Hematopoietic multipotent progenitor cell treated with erythropoietin and hydrocortisone succinate and interleukin-3 and kit ligand, for 6 days (in vitro differentiated cells): ENCODE measurements at places on chromosomes 5 and 9.

DNA sequence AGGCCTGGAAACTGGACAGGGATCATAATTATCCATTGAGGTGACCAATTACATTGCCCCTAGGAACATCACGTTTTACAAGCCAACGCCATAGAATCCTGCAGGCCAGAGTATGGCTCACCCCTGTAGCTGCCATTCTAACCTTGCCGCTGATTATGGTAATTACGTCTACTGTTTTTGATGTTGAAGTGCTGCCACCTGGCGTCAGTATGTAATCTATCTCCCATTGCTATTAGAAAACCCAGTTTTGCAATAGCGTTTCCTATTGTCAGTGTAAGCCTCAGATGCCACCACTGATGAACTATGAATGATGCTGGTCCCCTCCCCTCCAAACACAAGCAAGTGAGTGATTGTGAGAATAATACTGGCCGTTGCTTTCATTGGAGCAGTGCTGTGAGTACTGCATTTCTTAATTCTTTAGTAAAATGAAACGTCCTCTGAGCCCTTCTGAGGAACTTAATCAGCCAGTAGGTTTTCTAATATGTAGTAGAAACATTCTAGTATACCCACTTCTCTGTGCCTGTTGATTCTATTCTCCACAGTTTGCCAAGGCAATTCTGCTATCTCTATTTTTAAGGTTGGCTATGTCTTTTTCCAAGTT lies 100.5 kb upstream of the NMUR2 start:
- peak; percentile 79 for DNase-seq

DNA sequence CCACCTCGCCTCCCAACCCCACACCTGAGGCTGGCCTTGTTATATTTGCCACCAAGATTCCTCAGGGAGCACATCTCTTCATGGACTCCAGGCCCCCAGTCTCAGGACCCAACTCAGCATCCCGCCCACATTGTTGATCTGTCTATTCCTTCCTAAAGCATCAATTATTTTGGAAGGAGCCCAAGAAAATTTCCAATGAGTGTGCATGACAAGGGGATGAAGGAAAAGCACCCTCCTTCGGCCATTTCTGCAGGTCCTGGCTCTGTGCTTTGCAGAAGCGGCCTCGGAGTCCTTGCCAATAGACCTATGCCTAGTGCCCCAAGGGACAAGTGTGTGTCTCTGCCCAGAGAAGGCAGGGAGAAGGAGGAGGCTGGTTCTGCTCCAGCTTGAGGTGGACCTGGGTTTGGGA lies 273.2 kb downstream of the GADD45G start:
- no peak for DNase-seq

DNA sequence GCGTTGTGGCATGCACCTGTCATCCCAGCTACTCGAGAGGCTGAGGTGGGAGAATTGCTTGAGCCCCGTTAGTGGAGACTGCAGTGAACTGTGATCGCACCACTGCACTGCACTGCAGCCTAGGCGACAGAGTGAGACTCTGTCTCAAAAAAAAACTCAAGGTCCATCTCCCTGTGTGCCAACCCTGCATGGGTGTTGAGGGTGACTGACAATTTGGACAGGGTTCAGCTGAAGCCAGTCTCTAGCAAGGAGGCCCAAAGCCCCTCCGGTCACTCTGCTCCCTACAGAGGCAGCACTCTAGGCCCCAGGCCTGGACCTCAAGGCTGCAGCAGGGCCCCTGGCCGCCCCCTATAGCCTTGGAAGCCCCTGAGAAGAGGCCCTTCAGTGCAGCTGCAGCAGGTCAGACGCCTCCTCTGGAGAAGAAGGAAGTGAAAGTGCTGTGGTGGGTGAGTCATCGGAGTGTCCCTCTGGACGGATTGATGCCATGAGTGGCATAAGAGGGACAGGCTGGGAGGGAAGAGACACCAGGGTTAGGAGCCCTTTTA lies 39.2 kb upstream of the NEK6 start:
- peak; percentile 63 for DNase-seq

DNA sequence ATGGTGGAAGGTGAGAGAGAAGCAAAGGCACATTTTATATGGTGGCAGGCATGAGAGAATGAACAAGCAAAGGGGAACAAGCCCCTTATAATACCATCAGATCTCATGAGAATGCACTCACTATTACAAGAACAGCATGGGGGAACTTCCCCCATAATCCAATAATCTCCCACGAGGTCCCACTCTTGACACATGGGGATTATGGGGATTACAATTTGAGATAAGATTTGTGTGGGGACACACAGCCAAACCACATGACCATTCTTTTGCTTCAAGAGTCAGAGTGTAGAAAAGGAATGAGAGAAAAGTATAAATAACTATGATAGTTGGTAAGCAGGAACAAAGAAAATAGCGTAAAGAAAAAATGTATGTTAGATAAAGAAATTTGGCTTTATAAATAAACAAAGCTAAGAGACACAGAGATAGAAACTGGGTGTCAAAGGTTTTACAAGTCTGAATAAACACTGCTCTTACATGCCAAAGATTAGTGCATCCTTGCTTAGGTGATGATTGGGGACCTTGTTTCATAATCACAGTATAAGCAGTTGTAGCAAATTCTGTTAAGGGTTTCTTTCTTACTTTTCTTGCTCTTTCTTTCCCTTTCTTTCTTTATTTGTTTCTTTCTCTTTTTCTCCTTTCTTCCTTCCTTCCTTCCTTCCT lies 91.9 kb upstream of the PAPPA start:
- DNase-seq: no peak

DNA sequence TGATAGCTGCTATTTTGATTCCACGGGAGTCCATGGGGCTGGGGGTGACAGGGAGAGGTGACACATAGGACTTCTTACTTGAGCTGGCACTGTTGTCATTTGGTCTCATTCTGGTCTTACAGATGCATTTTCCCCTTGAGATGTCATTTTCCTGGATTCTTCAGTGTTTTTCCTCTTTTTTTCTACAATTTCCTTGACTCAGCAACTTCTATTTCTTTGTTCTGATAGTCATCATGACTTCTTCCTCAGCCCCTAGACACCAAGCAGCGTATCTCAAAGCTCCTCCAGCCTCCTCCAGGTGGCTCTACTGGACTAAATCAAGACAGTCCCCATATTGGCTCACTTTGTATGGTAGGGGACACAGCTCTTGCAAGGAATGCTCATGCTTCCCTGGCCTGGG lies 16.5 kb downstream of the LVRN start:
- DNase-seq: no peak

GRCh38 chr5:174082286-174082685 lies 36.8 kb downstream of the NSG2 start:
- no peak for DNase-seq

GRCh38 chr9:26412446-26412845 lies 480.2 kb downstream of the CAAP1 start:
- no peak for DNase-seq

GRCh38 chr9:757246-757881 lies 84.1 kb upstream of the DMRT1 start:
- peak; percentile 80 for DNase-seq

GRCh38 chr5:172617817-172618216 lies 23.2 kb upstream of the NEURL1B start:
- no peak for DNase-seq

- no peak for DNase-seq
These were observed 323.0 kb downstream of the SPOCK1 start for GRCh38 chr5:137176126-137176525.

- no peak for DNase-seq
These were observed 557.3 kb downstream of the RAB3C start for GRCh38 chr5:59140133-59140532.

GRCh38 chr5:31124651-31125305 lies 68.7 kb upstream of the CDH6 start:
- DNase-seq: peak; percentile 58

DNA sequence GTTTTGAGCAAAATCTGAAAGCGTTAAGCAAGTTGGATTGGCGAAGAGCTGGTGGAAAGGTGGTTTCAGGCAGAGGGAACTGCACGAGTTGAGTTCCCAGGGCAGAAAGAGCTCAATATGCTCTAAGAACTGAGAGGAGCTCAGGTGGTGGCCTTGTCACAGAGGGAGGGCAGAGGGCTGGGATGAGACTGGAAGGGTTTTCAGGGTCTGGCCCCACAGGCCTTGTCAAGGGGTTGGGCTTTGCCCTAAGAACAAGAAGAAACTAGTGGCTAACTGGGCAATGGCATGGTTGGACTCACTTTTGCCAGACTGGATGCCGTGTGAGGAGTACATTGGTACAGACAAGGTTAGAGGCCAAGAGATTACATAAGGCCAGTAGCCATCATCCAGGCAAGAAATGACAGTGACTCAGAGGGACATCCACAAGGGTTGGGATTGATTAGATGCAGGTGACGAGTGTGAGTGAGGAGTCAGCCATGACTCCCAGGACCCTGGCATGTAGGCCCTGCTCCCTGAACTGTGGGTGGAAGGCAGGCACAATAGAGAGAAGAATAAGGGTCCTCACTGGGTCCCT lies 75.1 kb upstream of the SMIM23 start:
- no peak for DNase-seq
